ENCODE measurements at places on chromosomes 4 and X.
A peak's percentile ranks its signal among the peaks of the same experiment; 100 is the strongest.

DNA sequence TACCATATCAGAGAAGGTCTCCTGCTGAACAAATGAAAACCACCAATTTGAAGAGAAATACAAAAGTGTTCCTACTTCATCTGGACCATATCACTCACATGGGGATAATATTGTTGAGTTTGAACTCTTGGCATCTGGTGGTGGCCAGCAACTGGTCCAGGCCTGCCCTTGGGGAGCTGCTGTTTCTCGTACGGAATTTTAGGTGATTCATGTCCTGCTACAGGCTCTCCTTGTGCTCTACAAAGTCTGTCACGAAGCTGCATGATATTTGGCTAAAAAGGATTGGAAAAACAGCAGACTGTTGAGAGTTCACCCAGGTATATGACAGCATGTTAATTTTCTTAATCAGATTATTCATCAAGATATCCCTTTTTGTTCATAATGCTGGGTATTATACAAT is 42.2 kb downstream of the SEC31A start:
- no peak for DNase-seq

GRCh38 chr4:135192751-135193535 is 991.4 kb upstream of the PABPC4L start:
- no peak for DNase-seq

DNA sequence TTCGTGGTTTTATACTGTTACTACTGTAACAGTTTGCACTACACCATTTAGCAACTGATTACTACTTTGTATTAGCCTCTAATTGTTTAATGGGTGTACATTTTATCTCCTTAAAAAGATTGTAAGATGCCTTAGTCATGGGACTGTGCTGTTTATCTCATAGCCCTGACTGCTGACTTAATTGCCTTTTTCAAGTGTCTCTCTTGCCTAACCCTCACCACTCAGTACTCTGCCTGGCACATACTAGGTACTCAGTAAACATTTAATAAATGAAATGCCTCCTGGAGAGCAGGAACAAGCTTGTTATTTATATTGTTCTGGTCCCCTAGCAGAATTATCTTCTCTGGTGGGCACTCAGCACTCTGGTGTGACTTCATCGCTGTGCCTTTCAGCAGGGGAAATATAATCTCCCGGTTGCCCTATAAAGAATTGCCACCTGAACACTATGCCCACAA is 1.7 kb upstream of the STIM2 start:
- no peak for DNase-seq

- DNase-seq, result no peak
Observed at GRCh38 chr4:113146876-113147358, 97.5 kb downstream of the ANK2 start.

- DNase-seq, result no peak
Observed at GRCh38 chr4:122830426-122831095, 3.9 kb downstream of the FGF2 start.

GRCh38 chr4:2044119-2044485 is 15.0 kb upstream of the NAT8L start:
- no peak for DNase-seq

DNA sequence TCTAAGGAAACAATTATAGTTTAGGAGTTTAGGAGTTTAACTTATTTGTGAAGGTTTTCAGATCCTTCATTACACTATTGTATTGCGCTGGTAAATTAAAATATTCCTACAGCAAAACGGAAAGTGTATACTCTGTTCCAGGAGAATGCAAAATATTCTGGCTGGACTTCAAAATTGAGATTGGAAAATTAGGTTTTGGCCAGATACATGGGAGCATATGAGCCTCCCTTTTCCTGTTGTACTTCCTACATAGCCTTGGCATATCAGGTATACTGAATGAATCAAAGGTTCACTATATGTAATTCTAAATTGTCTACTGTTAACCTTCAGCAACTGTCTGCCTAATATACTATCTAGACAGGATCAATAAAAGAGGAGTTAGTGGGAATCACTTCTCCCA is 25.2 kb upstream of the GRIA2 start:
- no peak for DNase-seq

DNA sequence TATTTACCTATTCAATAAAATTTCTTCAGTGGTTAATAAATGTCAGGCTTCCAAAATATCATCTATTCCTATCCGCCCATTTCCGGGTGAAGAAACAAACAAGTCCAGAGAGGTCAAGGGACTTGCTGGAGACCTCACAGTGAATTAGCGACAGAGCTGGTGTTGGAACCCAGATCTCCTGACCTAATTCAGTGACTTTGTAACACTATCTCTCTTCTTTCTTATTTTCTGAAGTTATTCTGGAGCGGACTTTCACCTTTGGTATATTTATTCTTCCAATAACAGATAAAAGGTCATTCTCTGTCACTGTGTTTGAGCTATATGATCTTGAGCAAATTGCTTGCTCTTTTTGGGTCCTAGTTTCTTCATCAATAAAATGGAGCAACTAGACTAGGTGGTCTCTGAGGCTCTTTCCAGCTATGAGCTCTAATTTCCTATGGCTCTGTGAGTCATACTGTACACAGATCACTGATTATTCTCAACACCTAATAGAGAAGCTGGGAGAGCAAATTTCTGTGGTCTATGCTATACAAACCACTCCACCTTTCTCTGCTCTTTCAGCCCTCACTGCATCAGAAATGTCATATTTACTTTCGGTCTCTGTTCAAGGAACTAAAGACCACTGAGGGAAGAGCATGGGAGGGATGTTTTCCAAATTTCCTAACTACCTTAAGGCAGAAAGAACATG is 113.2 kb upstream of the IGSF1 start:
- no peak for DNase-seq

DNA sequence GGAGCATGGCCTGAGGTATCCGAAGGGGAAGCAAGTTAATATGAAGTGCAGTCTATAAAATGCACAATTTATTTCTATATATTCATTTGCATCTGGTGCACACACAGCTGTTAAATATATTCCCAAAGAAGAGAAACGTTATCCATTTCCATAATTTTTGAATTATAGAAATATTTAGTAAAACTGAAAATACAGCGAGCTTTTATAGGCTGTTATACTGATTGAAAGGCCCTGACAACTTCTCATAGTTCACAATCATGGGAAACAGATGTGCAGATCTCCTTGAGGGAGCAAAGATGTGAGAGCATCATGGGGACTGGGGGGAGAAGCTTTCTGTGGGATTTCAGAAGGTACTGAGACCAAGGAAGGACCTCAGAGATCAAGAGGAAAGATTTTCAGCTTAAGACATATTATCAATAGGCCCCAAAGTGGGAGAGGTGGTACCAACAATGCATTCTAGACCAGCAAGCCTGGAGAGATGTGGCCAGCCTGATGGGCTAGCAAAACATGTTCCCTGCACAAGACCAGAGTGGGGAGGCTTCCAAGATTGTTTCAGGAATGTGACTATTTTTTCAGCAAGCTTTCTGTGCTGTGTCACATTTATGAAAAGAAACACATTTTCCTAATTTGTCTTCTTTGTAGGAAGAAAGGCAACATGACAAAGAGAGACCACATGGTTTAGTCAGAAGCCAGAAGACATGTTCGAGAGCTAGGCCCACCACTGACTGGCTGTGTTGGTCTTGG is 256.0 kb upstream of the SFRP2 start:
- no peak for DNase-seq

- DNase-seq, result peak; percentile 48
Observed at GRCh38 chr4:118762730-118763477, 73.0 kb downstream of the SEC24D start.

DNA sequence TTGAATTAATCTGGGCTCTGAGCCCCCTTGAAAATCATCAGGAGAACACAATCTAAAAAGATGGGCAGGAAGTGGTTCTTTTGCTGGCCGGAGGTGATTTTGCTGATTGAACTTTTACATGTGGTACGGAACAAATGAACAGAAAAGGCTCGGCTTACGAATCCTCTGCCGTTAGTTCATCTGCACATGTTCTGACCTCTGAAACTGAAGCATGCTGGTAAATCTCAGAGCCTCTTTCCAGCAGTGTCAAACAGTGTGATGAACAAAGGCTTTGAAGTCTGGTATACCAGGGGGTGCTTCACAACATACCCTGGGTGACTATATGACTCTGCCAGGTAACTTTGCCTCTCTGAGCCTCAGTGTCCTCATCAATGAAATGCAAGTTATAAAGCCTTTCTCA is 194.2 kb upstream of the C1QTNF7 start:
- no peak for DNase-seq

All from left renal cortex interstitium (tissue), 4 donors.